GDM1 (cell line): ENCODE measurements at places on chromosomes 4 and X.
A peak's percentile ranks its signal among the peaks of the same experiment; 100 is the strongest.

DNA sequence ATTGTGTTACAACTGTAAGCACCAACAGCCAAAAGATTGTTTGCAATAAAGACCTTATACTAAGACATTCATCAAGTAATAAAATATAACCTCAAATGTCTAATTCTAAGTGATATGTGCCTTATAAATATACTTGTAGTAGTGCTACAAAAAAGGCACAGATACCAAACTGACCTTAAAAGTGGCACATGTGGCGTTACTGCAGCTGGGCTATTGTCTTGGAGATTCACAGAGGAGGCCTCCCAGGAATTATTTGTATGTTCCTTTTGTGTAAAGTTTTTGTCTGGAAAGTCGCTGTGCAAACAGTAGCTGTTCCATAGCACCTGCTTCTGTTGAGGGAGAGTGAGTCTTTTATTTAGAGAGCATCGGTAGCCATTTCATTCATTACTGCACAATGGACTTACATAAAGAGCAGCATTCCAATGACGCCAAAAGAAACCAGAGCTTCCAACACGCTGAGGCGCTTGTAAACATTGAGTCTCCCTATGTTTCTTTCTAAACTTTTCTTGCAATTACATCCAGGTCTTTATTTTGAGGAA, 143.7 kb downstream of the RPA4 start:
- DNase-seq = no peak

- DNase-seq = no peak
Observed at GRCh38 chr4:82891707-82892466, 934 bp upstream of the SEC31A start.

DNA sequence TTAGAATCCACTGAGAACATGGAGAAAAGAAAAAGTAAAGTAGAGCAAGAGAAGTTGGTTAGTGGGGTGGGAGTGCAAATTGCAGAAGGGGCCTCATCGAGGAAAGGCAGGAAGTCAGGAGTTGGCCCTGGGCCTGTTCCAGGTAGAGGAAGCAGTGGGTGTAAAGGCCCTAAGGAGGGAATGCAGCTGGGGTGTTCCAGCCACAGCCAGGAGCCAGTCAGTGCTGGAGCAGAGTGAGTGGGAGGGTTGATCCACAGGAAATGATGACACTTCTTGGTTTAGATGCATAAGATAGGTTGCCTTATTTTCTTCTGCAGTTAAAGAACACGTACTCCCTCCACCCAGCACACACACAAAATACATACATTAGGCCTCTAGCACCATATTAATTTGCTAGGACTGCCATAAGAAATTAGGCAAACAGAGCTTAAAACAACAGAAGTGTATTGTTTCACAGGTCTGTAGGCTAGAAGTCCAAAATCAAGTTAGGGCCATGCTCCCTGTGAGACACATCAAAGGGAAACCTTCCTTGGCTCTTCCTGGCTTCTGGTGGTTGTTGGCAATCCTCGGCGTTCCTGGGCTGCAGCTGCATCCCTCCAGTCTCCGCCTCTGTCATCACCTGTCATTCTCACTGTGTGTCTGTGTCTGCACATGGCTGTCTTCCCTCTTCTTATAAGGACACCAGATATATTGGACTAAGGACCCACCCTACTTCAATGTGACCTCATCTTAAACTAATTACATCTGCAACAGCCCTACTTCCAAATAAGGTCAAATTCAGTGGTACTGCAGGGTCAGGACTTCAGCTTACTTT, 205.9 kb downstream of the AASDH start:
- DNase-seq = peak; percentile 54

DNA sequence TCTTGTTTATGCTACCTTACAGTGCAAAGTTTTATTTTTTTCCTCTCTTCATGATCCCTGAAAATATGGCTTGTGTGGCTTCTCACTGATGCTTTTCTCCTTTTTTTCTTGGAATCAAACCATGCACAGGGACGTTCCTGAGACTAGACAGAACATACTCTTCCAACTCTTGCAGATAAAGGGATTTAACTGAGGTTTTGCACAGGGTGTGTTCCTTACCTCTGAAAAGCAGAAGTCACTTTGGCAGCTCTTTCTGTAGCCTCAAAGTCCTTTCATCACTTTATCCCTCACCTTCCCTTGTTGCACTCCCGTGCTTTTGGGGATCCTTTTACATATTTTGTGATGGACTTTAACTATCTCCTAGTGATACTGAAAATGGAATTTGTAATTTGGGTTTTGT, 300.1 kb downstream of the SPRY1 start:
- no peak for DNase-seq

- DNase-seq = no peak
Observed at GRCh38 chr4:109571494-109571893, 11.4 kb downstream of the MCUB start.

DNA sequence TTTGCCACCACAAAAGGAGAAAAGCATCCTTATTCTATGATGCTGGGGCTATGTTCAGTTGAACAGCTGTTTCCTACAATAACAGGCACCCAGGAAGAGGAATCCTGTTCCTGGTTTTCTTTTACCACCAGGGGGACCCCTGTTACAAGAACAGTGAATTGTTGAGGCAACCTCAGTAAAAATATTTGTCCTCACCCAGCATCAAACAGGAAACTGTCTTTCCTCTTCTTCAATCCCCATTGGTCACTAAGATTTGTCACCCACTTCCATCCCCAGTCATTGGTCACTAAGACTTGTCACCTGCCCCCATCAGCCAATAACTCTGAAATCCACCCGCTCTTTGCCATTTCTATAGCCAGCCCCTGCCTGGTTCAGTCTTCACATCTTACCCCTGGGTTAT, 143.5 kb upstream of the GALNT7 start:
- no peak for DNase-seq

GRCh38 chr4:100504086-100504874, 13.5 kb downstream of the EMCN start:
- no peak for DNase-seq
